ENCODE measurements at places on chromosomes 4 and X.

GRCh38 chr4:139973015-139973414 lies 181.0 kb downstream of the MAML3 start:
- DNase-seq = no peak

GRCh38 chr4:143403553-143403820 lies 66.8 kb downstream of the GAB1 start:
- no peak for DNase-seq

DNA sequence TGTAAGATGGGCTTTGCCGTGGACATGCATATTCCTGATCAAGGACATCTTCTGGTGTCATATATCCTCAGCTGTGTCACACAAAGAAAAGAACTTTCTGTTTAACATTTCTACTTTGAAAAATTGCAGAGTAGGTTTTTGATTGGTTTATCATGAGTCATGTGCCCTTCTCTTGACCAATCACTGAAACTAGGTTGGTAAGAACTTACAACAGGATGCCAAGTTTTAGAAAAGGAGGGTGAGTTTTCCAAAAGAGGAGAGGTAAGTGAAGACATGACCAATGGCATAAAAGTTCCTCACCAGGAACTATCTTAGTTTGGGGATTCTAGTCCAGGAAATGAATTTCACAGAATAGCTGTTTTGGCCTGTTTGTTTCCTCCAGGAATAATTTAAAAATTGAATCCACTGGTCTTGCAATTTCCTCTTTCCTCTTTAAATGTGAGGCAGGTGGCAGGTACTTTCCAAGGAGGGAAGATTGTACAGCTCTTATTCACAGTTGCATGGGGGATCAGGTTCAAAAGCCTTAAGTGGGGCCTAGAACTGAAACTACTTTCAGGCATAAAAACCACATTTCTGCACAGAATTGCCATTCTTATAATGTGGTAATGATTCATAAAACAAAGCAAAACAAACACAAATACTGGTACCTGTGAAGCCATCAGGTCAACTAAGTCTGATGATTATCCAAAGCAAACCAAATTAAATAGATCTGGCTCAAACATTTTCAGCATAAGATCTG lies 1114.5 kb upstream of the LCORL start:
- no peak for DNase-seq

DNA sequence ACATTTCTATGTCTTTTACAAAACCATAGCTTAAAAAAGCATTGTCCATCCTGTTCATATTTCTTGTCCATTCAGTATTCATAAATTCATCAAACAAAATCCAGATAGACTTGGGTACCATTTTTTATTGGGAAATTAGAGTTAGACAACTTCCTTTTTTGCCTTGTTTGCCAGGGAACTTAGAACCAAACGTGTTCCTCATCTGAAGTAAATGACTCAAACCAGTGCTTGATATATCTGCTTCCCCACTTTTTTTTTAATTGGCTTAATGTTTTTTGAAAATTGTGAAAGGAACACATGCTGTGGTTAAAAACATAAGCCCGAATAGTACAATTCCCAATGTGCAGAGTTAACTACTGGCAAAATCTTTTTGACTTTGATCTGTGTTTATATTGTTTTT lies 44.2 kb downstream of the DLG3 start:
- DNase-seq = no peak

All from cardiac fibroblast (primary cell).